G401 (cell line): ENCODE measurements at places on chromosomes 11 and 22.

GRCh38 chr22:17893900-17894535 is 119.7 kb upstream of the BID start:
- no peak for DNase-seq

DNA sequence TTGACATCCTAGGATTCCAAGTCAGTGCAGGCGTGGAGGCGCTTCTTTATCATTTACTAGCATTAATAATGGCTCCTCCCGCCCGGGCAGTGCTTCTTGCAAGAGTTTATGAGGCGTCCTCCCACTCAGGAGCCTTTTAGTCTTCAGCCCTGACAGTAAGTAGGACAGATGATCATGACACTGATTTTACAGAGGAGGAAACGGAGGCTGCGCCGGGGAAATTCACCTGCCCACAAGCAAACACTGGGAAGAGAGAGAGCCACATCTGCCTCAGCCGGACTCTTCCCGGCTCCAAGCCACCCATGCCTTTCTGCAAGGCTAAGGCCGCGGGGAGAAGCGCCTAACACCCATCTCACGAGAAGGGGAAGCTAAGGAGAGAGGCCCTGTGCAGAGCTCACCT is 35.9 kb downstream of the KIAA0930 start:
- DNase-seq, result no peak

- no peak for DNase-seq
Measured at GRCh38 chr22:30832407-30832987, 136.1 kb downstream of the MORC2 start.

- DNase-seq, result peak; percentile 77
Measured at GRCh38 chr11:65900125-65900898, at the start of gene FOSL1. Gene FOSL1 (minus strand): TSS chr11:65900388. CDS start chr11:65900339, 49 bp downstream.

DNA sequence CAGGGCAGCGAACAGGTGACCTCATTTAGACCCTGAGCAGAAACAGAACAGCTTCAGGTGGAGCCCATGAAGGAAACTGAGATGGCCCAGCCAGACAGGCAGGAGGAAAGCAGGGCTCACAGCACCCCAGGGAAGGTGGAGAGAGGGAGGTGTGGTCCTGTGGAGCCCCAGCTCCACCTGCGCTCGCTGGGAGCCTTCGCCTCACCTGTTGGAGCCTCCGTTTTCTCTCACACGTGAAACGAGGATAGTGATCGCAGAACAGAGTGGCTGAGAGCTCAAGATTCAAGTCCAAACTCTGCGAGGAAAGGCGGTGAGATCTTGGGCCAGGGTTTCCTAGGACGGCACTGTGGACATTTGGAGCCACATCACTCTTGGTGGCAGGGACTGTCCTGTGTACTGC is 8.6 kb upstream of the CERK start:
- no peak for DNase-seq
